HFF-Myc (cell line): ENCODE measurements at places on chromosomes 2 and 18.

DNA sequence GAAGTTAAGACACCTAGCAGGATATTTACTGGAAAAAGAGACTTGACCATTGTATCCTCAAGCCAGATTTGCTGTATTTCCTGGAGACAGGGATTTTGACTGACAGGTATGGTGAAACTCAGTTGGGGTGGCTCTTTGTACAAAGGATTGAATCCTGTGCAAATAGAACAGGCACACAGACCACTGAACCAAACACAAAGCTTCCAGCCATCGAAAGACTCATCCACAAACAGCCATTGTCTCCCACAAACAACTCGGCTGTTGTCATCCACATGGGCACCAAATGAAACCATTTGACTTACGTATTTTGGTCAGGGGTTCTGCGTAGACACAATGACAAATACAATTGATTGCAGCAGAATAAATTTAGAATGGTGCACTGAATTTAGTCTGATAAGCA is 15.9 kb downstream of the RNF152 start:
- no peak for DNase-seq

DNA sequence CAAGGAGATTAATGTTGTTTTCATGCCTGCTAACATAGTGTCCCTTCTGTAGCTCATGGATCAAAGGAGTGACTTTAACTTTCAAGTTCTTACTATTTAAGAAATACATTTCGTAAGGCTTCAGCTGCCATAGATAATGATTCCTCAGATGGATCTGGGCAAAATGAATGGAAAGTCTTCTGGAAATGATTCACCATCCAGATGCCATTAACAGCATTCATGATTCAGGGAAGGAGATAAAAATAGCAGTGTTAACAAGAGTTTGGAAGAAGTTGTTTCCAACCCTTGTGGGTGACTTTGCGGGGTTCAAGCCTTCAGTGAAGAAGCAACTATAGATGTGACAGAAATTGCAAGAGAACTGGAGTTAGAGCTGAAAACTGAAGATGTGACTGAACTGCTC is 17.0 kb downstream of the VRK2 start:
- peak; percentile 20 for DNase-seq

- DNase-seq, result no peak
These were observed 42.6 kb downstream of the CMPK2 start for GRCh38 chr2:6823111-6823510.

- no peak for DNase-seq
These were observed 221.8 kb downstream of the INSIG2 start for GRCh38 chr2:118309946-118310680.

GRCh38 chr2:113992090-113992489 is 102.2 kb downstream of the ACTR3 start:
- no peak for DNase-seq

GRCh38 chr2:47313728-47314127 is 89.2 kb upstream of the MSH2 start:
- DNase-seq, result no peak

- DNase-seq, result no peak
These were observed 45.2 kb upstream of the SCG2 start for GRCh38 chr2:223647258-223647952.

DNA sequence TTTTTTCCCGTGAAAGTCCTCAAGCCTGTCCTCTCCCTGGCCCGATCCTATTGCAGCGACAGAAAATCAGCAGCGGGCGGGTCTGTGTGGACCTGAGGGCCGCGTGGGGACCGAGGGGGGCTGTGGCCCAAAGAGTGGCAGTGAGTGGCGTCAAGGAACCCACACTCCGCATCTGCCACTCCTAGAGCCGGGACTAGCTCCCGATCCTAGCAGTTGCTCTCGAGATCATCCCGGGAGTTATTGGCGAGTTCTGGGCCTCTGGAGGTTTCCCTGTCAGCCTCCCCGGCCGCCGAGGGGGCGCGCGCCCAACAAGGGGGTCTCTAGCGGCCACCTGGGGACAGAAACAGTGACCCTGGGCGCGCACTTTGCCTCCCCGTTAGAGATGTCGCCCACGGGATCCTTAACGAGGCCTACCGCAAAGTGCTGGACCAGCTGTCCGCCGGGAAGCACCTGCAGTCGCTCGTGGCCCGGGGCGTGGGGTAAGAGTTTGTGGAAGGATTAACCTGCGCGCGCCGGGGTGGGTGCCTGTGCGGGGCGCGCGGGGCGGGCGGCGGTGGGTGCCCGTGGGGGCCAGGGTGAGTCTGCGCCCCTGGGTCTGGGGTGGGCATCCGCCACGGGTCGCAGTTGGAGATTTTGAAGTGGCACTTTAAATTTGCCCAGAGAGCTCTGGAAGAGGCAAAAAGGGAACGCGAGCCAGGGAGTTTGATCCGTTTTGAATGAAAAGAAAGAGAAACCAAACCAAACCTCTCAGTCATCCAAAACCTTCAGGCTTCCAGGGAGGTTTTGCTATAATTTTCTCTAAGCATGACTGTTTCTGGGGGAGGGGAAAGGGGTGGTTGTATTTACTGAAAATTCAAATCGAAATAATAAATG is 3.5 kb downstream of the ADCYAP1 start:
- DNase-seq, result no peak

DNA sequence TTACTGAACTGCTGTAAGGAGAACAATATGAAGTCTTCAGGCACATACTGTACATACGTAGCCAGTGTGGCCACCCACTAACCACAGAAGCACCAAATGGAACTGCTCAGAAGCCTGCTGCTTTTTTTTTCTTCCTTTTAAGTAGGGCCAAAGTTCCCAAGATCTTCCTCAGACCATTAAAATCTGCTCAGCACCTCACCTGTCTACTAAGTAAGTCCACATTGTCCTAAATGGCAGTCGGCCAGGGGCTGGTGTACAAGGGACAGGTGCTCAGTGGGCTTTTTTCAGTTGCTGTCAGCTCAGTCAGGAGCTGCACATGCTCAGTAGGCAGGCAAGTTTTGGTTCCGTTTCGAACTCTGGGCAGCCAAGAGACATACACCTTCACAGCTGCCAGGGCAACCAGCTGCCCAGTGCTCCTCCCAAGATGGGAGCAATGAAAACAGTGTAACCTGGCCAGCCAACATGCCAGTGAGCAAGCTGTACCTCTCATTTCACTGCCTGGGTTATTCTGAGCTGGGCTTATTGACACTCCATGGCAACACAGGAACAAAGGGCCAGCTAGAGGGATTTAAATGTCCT is 86.1 kb downstream of the ACVR1 start:
- DNase-seq, result no peak

GRCh38 chr2:70009762-70010575 is 48.5 kb upstream of the ASPRV1 start:
- no peak for DNase-seq

- no peak for DNase-seq
These were observed 9.1 kb downstream of the PCARE start for GRCh38 chr2:29065068-29065811.

DNA sequence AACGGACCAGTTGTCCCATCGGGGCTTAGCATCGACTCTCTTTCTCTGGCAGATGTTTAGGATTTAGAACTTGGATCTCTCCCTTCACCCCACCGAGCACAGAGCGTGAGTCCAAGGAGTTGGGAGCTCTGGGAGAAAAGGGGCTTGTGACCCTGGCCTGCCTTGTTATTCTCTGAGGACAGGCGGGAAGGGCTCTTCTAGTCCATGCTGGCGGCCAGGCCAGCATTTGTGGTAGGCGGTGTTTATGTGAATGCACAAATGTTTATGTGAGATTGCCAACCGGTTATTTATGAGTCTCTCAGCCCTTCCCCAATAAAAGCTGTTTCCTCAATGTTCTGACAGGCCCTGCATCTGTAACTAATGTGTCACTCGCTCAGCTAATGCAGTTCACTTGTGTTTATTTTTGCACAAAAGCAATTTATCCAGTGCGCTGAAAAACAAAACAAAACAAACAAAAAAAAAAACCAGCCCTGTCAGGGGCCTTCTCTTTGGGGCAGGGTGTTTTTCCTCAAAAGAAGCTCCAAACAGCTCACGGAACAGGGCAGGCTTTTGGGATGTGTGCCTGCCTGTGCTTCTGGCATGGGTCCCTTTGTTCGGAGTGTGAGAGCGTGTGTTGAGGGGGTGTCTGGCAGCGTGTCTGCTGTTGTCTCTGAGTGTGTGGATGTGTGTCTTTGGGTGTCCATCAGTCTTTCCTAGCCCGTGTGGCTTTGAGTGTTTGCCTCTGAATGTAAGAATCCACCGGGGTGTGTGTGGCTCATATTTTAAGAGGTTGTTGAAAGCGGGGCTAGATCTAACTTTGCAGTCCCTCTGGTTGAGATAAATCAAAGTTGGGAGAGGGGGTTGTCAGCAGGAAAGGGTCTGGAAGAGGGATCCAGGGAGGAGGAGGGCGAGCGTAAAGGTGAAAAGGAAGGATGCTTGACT is 52.8 kb upstream of the HAAO start:
- peak; percentile 98 for DNase-seq

GRCh38 chr2:157899125-157899839 is 23.2 kb upstream of the ACVR1 start:
- no peak for DNase-seq

DNA sequence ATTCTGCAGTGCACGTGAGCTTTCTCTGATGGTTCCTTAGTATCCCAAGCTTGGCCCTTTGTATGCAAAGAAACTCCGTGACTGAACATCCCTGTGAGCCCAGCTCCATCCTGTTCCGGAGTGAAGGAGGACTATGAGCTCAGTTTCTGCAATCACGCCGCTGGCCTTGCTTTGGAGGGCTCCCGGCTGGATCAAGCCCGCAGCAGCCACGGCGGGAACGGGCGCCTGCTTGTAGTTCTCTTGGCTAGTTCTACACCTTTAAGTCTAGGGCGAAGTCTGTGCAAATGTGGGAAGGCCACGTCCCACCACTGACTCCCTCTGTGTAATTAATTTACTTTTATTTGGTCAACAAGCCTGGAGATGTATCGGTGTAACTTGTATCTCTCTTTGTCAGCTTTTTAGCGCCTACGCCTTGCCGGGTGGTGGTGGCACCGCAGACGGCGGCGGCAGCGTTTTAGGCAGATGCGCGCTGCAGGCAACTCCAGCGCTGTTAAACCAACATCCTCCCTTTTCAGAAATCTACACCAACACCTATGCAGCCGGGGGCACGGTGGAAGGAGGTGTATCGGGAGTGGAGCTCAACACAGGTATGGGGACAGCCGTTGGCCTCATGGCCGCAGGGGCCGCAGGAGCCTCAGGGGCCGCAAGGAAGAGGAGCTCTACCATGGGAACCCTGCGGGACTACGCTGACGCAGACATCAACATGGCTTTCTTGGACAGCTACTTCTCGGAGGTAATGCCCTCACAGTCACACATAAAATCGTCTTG is 34.3 kb downstream of the DSG4 start:
- DNase-seq, result no peak

- no peak for DNase-seq
These were observed 479.4 kb downstream of the METTL4 start for GRCh38 chr18:2091937-2092336.

- DNase-seq, result no peak
These were observed 12.3 kb downstream of the EN1 start for GRCh38 chr2:118834901-118835745.

- DNase-seq, result no peak
These were observed 21.3 kb upstream of the ACKR3 start for GRCh38 chr2:236548179-236548921.

- DNase-seq, result no peak
These were observed at the start of gene WNT10A for GRCh38 chr2:218880102-218880858. TSS of gene WNT10A (plus strand) at chr2:218880852. CDS start at chr2:218880996, 144 bp downstream.

DNA sequence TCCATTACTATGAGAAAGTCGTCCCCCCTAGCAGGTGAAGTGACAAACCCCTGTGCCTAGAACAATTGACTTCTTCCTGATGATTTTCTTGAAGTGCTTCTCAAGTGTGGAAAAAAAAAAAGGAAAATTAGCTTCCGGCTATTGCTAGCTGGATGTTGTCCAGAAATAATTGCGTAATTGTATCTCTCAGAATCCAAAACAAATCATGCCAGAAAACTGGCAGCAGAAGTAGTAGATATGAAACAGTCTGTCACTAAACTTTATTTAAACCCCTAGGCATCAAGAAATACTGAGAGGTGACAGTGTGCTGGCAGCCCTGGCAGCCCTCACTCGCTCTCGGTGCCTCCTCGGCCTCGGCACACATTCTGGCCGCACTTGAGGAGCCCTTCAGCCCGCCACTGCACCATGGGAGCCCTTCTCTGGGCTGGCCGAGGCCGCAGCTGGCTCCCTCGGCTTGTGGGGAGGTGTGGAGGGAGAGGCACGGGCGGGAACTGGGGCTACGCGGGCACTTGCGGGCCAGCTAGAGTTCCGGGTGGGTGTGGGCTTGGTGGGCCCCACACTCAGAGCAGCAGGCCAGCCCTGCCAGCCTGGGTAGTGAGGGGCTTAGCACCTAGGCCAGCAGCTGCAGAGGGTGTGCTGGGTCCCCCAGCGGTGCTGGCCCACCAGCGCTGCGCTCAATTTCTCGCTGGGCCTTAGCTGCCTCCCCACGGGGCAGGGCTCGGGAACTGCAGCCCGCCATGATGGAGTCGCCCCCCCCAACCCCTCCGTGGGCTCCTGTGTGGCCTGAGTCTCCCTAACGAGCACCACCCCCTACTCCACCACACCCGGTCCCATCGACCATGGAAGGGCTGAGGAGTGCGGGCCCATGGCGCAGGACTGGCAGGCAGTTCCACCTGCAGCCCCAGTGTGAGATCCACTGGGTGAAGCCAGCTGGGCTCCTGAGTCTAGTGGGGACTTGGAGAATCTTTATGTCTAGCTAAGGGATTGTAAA is 80.5 kb upstream of the ABCA12 start:
- DNase-seq, result no peak

- DNase-seq, result no peak
These were observed 62.1 kb upstream of the ACKR3 start for GRCh38 chr2:236507393-236508085.

GRCh38 chr18:13136904-13137669 is 81.5 kb upstream of the LDLRAD4 start:
- DNase-seq, result no peak

GRCh38 chr2:1041012-1041805 is 90.6 kb downstream of the SNTG2 start:
- DNase-seq, result no peak

DNA sequence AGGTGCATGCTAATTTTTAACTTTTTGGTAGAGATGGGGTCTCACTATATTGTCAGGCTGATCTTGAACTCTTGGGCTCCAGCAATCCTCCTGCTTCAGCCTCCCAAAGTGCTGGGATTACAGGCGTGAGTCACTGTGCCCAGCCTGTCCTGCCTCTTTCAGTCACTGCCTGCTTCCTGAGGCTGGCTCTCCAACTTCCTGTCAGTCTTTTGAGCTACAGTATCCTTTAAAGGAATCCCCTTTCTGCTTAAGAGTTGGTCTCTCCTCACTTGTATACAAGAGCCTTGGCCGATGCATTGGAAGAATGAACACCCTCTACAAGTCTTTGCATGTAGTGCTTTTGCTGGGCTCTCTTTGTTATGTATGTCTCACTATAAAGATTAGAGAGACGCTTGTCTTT is 88.4 kb upstream of the SMAD2 start:
- DNase-seq, result no peak

DNA sequence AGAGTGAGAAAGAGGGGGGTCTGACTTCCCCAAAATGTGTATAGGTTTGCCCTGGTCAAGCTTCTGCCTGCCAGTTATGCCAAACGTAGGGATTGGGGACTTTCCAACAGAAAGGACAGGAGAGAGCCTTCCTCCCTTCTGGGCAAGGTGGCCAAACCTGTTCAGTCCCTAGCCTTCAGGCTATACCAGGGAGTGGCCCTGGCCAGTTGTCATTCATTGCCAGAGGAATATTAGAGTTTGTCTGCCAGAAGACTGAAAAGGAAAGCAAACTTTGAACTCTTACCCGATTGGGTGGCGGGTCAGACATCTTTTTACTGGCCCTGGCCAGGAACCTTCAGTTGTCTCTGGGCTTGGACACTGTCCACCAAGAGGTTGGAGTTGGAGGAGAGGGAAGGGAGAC is 22.1 kb downstream of the RAB3GAP1 start:
- DNase-seq, result no peak
